ENCODE measurements at places on chromosomes 13 and 19.

- no peak for DNase-seq
Observed at GRCh38 chr13:38755793-38756192, 68.9 kb downstream of the FREM2 start.

GRCh38 chr13:94325650-94326049 is 153.8 kb downstream of the DCT start:
- no peak for DNase-seq

DNA sequence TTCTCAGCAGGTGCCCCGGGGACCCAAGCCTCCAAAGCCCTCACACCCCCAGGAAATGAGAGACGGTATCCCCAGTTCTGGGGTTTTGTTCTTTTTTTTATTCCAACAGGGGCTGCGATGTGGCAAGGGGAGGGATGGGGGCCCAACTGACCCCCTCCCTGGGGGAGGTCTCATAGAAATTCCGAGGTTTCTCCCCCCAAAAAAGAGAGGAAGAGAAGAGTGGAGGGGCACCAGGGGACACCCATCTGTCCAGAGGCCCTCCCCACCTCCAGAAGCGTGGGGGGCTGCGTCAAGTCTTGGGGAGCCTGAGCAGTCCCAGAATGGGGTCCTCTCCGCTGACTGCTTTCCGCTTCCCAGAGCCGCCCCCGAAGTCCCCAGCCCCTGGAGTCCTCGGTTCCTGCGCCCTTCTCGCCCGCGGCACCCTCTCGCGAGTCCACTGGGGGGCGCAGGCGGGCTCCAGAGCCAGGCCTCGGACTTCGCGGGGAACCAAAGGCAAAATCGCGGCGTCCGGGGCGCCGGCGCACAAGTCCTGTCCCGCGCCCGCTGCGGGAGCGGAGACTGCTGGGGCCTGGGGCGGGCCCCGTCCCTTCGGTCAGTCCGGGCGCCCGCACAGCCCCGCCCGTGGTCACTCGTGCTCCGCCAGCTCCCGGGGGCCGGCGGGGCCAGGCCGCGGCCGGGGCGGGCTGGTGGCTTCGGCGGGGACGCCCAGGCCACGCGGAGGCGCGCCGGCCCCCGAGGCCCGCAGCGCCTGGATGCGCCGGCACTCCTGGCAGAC is 4.4 kb upstream of the ATP1A3 start:
- no peak for DNase-seq

GRCh38 chr13:75579529-75579928 is 29.9 kb downstream of the UCHL3 start:
- DNase-seq, result no peak

DNA sequence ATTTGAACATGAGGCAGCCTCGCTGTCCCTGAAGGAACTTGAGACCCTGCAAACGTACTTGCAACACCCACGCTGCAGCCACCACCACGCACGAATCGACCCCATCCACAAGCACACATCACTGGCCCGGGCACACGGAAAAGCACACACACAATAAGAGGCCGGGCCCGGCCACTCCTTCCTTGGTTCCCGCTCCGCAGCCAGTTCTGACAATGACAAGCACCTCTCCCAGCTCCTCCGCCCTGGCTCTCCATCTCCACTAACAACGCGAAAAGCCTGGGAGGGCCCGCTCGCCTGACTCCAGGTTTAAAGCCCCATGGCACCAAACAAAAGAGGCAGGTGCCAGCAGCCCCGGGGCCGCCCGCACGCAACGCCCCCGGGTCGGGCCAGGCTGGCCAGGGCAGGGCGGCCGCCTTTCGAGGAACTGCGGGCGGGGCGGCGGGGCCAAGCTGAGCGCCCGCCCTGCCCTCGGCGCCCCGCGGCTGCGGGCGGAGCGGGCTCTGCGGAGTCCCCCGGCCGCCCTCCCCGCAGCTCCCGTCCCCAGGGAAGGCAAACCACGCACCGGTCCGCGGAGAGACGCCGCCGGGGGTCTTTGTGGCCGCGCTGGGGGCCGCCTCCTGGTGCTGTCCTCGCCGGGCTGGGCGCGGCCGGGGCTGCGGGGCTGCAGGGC is 495 bp downstream of the DCLK1 start:
- DNase-seq, result no peak

DNA sequence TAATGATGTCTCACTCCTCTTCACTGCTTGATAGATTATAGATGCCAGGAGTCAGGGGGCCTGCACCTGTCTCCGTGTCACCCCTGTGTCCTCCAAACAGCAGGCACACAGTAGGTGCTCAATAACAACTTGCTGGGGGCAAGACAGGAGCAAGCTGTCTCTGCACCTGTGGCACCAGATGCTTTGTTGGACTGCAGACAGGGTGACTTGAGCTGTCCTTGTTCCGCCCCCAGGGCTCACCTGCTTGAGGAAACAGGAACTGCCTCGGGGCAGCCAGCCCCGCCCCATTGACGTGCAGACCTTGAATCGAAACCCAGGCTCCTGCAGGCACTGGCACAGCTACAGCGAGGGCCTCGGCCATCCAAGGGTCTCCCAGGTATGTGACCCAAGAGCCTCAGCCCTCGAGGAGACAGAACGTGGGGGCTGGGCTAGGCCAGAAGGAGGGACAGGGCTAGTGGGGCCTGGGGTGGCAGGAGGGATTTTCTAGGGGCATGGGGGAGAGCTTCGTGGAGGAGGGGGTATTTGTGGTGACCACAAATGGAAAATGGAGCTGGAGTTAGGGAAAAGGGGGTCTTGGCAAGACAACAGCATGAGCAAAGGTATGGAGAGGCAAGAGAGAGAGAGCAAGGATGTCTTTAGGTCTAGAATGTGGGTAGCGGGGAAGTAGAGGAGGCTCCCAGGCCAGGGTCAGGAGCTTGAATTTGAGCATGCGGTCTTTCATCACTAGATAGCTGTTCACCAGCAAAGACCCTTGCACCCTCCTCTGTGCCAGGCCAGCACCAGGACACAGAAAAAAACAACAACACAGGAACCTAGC is at the start of gene HSH2D:
Gene HSH2D (plus strand): TSS at position 287 of the 817 bp plus-strand sequence. CDS start 5,066 bp downstream, outside the sequence.
- no peak for DNase-seq

All from pulmonary artery endothelial cell (primary cell).